ENCODE measurements at places on chromosomes 5 and 9.

- no peak for DNase-seq
Observed at GRCh38 chr9:100579665-100580064, 1.8 kb downstream of the CAVIN4 start.

DNA sequence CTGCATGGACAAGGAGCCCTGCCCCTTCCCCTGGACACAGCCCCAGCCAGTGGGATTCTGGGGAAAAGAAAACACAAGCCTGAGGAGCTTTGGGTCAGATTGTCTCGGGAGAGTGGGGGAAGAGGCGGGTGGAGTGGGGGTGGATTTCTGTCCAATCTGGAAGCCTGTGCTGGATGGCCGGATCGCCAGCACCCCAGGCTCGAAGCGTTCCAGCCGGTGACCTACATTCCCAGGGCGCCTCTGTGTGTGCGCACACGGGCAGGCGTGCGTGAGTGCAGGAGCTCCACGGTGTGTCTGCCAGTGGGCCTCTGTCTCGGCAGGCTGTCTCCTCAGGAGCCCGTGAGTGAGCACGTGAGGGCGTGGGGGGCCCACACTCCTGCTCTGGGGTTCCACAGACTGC is 74.3 kb upstream of the DAB2IP start:
- DNase-seq: no peak

DNA sequence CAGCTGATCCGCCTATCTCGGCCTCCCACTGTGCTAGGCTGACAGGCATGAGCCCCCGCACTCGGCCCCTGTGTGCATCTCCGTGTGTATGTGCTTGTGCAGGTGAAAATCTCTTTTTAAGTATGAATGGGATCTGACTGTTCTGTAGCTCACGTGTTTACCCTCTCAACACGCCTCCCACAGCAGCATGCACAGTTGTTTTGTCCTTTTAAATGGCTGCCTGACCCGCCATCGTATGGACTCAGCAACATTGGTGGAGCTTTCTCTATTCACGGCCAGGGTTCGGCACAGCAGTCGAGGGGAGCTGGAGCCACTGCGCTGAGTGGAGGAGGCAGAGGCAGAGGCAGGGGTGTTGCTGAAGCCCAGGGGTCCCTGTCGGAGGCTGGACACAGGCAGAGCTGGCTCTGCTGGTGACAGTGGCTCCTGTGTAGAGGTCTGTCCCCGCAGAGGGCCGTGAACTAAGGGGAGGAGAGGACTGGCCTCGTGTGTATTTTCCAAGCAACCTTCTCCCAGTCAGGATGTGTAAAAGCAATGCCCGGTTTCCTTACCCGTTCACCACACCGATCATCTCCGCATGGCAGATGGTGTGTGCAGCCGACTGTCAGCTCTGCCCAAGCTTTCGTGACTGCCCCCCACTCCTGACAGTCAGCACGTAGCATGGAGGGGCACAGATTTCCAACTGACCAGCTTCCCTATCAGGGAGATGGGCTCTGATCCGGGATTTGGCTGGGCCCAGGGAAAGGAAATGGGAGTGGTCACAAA is 37.3 kb downstream of the MRPL36 start:
- DNase-seq: no peak

DNA sequence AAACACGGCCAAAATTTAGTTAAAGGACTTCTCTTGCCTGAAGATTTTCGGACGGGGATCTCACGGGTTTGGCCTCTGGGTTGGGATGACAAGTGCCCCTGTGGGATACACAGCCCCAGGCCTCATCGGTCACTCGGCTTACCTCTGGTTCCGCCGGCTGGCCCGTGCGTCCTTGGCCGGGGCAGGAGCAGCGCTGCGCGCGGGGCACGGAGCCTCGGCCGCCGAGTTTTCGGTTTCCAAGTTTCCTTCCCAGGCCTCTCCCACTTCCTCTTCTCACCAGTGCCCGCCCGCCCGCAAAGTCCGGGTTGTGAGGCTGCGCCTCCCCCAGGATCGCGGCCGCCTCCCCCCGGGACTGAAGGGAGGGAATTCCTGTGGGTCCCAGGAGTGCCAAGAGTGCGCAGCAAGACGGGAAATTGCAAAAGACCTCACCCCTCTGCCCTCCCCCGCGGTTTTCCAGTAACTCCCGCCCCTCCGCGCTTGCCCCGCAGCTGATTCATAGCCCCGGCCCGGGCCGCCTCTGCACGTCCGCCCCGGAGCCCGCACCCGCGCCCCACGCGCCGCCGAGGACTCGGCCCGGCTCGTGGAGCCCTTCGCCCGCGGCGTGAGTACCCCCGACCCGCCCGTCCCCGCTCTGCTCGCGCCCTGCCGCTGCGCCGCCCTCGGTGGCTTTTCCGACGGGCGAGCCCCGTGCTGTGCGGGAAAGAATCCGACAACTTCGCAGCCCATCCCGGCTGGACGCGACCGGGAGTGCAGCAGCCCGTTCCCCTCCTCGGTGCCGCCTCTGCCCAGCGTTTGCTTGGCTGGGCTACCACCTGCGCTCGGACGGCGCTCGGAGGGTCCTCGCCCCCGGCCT is at the start of gene OSMR:
Gene OSMR, plus strand, starts transcription at position 487 of the 853 bp plus-strand sequence. CDS start 23,033 bp downstream, outside the sequence.
- DNase-seq: no peak

DNA sequence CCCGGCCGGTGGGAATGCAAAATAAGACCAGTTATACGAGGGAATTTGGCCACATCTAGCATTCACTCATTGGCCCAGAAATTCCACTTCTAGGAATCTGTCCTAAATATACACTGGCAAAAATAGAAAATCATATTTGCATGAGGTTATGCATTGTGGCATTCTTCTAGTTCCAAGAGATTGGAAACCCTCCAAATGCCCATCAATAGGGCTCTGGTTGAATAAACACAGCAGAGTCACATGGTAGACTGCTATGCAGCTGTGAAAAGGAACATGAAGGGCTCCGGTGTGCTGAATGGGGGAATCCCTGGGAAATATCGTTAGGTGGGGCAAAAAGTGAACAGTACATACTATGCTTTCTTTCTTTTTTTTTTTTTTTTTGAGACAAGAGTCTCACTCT is 36.8 kb downstream of the PTGES start:
- DNase-seq: no peak

DNA sequence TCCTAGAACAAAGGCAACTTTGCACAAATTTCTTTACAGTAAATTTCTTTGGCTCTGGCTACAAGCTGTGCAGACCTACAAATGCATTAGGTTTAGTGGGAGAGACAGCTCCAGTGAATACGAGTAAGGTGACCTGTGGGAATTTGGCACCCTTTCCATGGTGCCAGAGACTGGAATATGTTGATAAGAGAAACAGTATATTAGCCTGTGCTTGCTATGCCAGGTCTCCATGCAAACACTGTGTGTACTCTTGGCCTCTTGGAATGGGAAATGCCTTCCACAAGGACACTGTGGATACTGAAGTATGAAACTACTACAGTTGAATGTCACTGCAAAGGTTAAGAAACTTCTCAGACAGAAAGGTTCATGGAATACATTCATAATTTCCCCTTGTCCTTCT is 458.5 kb downstream of the IRX1 start:
- no peak for DNase-seq

- DNase-seq: no peak
Observed at GRCh38 chr5:54969856-54970828, 15.3 kb downstream of the ESM1 start.

- no peak for DNase-seq
Observed at GRCh38 chr9:96599298-96599697, 20.3 kb downstream of the CDC14B start.

DNA sequence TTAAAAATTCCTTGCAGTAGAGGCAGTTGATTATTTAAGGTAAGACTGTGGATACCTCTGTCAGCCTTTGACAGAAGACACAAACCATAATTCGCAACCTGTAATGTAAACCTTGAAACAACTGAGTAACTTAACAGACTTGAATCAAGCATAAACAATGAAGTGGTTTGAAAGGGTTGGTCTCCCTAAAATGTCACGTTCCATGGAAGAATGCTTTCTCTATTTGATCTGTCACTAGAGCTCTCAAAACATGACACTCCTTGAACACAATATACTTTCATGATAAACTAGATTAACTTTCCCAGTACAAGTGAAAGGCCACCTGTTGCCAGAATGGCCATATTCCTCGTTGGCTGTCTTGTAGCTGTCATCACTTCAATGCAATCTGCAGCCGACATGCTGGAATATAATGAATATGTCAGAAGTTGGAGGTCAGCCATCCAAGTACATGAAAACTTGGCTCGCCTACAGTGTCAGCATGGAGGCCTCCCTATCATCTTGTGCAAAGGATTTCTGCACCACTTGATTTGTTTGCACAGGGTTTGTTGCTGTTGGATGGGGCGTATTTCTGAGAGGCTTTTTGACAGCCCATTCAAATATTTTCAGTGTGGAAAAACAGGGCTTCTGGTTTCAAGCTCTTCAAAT is 228.0 kb downstream of the TLE4 start:
- no peak for DNase-seq

DNA sequence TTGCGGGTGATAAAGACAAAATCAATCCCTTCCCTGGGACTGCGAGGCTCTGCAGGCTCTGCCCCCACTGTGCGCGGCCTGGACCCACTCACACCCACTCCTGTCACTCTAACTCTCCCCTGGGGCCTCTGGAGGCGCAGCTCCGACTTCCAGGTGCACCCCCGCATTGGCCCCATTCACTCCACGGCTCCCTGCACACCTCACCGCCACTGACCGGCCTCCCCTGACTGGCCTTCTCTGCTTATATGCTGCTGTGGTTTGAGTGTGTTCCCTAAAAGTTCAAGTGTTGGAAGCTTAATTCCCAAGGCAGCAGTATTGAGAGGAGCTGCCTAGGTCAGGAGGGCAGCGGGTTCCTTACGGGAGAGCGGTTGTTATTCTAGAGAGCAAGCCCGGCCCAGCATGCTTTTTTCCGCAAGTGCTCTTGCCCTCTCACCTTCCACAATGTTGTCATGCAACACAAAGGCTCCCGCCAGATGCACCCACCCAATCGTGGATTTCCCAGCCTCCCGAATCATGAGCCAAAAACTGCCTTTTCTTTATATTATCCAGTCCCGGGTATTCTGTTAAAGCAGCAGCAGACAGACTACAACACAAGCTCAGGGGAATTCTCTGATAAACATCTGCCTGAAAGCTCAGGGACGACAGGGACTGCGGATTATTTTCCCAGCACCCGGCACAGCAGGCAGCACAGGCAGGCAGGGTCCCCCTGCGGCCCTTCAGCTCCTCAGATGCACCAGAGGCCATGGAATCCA is 73.5 kb upstream of the LRRTM2 start:
- no peak for DNase-seq

DNA sequence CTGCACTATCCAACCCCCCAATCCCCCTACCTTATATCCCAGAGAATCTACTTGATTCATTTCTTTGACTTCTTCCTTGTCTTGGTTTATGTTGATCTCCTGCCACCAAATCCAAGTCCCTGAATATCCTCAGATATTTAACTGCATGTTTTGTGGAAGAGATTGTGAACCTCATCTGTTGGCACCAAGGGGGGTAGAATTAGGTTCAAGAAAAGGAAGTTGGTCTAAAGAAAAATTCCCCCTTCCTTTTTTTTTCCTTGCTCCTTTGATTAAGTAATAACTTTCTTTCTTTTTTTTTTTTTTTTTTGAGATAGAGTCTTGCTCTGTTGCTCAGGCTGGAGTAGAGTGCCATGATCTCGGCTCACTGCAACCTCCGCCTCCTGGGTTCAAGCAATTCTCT is 526 bp upstream of the CD14 start:
- no peak for DNase-seq

DNA sequence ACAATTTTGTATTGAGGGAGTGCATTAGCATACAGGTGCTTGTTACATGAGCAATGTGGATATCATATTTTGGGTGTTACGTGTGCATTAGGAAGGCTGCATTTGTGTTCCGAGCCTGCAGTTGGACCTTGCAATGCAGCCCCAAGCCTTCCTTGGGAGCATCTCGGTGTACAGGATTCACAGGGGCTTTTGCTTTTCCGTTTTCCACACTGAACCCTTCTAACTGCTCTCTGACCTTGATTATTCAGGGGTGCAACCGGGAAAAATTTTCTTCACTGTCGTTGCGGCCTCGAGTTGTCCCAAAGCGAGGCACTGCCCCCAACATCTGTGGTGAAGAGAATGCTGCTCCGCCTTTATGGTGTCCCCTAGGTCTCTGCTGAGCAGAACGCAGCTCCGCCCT is 80.1 kb upstream of the PLEKHG4B start:
- DNase-seq: no peak

- no peak for DNase-seq
Observed at GRCh38 chr5:86806206-86806605, 188.5 kb downstream of the COX7C start.

GRCh38 chr5:141560151-141560550 is 58.6 kb downstream of the DIAPH1 start:
- DNase-seq: no peak

- DNase-seq: no peak
Observed at GRCh38 chr5:77849308-77849900, 73.3 kb upstream of the TBCA start.

GRCh38 chr9:9942764-9943424 is 669.9 kb downstream of the PTPRD start:
- DNase-seq: peak; percentile 14

- no peak for DNase-seq
Observed at GRCh38 chr5:59416451-59416850, 477.1 kb downstream of the PDE4D start.

DNA sequence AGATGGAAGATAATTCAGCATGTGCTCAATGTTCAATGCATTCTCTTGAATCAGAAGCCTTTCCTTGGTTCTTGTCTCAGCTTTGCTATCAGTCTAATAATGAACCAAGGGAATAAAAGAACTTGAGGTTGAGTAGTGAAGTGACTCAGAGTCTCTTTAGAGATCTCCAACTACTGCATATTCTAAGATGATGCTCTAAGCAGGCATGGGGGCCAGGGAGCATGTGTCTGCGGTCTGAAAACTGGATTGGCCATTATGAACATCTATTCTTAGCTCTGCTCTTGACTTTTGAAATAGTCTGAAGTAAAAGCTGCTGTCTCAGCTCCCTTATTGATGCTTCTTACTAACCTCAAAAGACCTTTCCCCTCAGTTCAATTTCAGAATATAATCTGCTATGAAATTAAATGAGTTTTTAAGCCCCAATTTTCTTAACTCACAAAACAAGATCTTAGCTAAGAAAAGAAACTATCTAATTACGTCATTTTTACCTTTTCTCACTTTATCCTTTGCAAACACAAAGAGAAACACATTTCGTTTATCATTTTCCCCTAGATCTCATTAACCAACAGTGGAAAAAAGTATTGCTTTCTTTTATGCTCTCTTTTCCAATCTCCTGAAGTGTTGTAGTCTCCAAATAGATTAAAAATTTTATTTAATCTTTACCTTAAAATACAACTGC is 44.8 kb downstream of the PLCXD3 start:
- no peak for DNase-seq

DNA sequence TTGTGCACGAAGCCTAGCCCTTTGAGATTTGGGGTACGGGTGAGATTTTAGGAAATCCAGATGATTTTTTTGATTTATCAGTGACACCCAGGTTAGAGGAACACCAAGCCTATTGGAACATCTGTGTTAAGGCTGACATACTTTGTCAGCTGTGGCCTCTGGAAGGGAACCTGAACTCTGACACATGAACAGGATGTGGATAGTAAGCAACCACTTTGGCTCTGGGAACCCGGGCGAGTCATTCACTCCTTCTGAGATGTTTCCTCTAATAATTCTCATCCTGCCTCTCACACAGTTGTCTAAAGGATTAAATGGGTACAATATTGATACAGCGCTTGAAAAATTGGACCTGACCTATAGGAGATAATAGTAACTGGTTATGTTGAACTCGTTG is 67.8 kb downstream of the FGF1 start:
- no peak for DNase-seq

GRCh38 chr5:107378218-107378899 is 292.4 kb downstream of the EFNA5 start:
- DNase-seq: no peak
